ENCODE measurements at places on chromosomes 12 and 14.

GRCh38 chr14:53519137-53519536 is 366.0 kb upstream of the DDHD1 start:
- DNase-seq = no peak

- DNase-seq = no peak
Measured at GRCh38 chr12:1681493-1681807, 9.4 kb upstream of the ADIPOR2 start.

DNA sequence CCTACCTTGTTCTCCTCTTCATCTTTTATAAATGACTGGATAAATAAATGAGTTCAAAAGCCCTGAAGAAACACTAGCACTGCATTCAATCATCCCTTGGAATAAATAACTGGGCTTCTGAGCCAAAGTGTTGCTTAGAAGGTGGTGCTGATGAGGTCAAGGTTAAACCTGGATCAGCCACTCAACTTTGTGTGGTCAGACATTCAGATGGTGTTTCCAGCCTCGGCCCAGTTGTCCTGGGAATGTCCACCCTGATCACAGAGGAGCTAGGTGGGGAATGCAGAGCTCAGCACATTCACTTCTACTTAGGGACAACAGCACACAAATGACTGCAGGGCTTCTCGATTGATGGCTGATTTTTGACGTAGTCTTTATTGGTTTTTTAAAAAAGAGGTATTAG is 88.7 kb downstream of the SLC8A3 start:
- no peak for DNase-seq

GRCh38 chr14:94922595-94923239 is 152.8 kb upstream of the GSC start:
- no peak for DNase-seq

- no peak for DNase-seq
Measured at GRCh38 chr14:23000860-23001259, 9.1 kb downstream of the C14orf93 start.

GRCh38 chr12:42854826-42855225 is 265.3 kb upstream of the PRICKLE1 start:
- no peak for DNase-seq

DNA sequence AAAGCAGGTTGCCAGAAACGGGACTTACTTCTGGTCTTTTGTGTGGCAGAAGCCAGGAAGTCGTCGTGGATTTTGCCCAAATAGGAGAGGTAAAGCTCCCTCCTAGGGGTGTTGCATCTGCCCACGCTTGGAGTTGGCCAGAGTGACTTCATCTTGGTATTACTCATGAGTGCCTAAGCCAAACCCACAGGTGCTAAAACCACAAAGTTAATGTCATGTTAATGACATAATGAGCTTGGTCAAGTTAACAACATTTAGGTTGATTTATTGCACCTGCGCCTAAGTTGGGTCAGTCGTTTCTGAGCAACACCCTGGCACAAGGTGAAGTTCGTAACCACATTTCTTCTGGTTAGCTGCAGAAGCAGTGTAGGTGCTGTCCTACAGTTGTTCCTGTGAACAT is 225.2 kb downstream of the FUT8 start:
- peak; percentile 70 for DNase-seq

GRCh38 chr12:123900871-123901376 is 71.7 kb downstream of the CCDC92 start:
- peak; percentile 35 for DNase-seq

- DNase-seq = peak; percentile 26
Measured at GRCh38 chr14:76050797-76051392, 65.3 kb downstream of the IFT43 start.

DNA sequence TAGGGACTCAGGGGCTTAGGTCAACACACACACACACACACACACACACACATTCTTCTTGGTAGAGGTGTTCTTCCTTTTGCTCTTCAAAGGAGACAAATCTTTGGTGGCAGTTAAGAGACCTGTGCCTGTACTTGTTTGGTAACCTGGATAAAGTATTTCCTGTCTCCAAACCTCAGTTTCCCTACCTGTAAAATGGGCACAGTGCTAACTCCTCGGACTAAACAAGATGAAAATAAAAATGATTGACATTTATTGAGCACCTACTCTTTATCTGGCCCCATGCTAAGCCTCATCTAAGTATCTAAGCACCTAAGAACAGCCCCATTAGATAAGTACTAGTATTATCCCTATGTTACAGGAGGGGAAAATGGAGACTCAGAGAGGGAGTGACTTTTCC is 220.8 kb upstream of the MYL2 start:
- DNase-seq = no peak

- no peak for DNase-seq
Measured at GRCh38 chr12:124488520-124488919, 78.9 kb downstream of the NCOR2 start.

- no peak for DNase-seq
Measured at GRCh38 chr12:85872497-85873091, 1.5 kb upstream of the NTS start.

- no peak for DNase-seq
Measured at GRCh38 chr12:107788690-107789458, 14.4 kb downstream of the ASCL4 start.

DNA sequence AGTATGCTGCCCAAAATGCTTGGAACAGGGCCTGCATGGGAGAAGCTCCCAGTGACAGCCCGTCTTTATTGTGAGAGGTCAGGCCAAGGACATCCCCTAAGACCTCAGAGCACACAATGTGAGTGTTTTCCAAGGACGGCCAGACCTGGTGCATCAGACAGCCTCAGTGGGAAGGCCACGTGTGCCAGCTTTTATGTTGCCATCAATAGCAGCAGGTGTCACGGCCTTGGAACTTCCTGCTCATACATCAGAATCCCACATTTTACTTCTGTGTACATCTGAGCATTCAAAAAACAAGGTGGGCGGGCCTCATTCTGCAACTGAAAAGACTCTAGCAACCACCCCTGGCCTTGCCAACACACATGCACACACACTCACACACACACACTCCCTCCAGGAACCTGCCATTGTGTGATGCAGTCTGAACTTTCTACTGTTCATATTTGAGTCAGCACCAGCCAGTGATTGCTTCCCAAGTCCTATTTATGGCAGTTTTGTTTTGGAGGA is 753.1 kb upstream of the TBX3 start:
- no peak for DNase-seq

DNA sequence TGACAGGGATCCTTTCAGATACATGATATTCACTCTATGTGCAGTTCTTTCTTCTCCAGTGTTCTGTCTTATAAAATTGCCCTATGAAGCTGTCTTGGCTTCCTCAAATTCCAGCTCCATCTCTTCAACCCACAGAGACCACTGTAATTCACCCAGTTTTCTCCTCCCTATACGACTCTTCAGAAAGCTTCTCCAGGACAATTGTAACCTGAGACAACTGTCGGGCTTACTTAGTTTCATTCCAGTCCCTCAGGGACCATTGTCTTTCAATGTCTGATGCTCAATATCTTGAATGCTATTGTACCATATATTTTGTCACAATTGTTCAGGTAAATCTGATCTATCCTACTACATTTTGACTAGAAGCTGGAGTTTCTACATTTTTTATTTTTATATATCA is 345.3 kb downstream of the RPL10L start:
- no peak for DNase-seq

GRCh38 chr12:84507956-84508850 is 404.4 kb downstream of the SLC6A15 start:
- DNase-seq = no peak

- DNase-seq = no peak
Measured at GRCh38 chr12:123860377-123860776, 98.3 kb downstream of the DNAH10 start.

- DNase-seq = no peak
Measured at GRCh38 chr14:32311294-32312009, 17.6 kb upstream of the AKAP6 start.

DNA sequence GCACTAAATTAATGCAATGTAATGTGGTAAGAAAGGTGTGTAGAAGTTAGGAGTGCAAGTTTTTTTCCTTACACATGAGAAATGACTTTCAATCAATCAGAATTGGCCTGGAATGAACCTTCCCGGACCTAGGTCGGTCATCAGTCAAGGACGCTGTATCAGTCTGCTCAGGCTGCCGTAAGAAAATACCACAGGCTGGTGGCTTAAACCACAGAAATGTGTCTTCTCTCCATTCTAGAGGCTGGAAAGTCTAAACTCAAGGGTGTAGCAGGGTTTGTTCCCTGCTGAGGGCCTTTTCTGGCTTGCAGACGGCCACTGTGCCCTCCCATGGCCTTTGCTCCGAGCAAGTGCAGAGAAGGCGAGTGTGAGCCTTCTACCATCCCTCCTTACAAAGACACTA is 86.6 kb upstream of the DYNC1H1 start:
- DNase-seq = no peak

DNA sequence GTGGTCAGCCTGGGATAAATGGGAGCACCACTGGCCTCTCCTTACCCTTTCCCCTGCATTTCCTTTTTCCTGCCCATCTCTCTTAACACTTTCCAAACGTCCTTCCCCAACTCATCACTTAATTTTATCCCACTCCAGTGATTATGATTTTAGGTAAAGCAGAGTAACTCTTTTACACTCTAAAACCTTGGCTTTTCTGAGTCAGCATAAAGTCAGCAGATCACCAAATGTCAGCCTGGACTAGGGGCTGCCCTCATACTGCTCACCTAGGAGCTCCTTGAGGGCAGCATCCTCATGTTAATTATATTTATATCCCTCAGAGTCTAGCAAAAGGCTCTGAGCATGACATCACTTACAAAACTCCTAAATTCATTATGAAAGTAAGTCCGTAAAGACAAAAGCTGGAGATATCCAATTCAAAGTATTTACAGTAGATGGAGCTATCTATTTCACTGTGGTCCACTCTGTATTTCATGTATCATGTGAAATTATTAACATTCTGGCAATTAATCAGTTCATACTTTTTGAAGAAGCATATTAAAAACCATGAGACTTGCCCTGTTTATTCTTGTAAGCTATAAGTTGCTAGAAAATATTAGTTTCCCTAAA is 17.0 kb upstream of the DICER1 start:
- DNase-seq = no peak

GRCh38 chr14:94334872-94335271 is 11.7 kb upstream of the SERPINA6 start:
- DNase-seq = no peak

- DNase-seq = no peak
Measured at GRCh38 chr14:58200480-58200841, 512 bp downstream of the ACTR10 start.

- DNase-seq = no peak
Measured at GRCh38 chr14:32202491-32202997, 525 bp downstream of the RNU6-8 start.

GRCh38 chr14:85296456-85297210 is 233.3 kb upstream of the FLRT2 start:
- no peak for DNase-seq

GRCh38 chr14:71094722-71095121 is 187.5 kb downstream of the PCNX1 start:
- DNase-seq = no peak

DNA sequence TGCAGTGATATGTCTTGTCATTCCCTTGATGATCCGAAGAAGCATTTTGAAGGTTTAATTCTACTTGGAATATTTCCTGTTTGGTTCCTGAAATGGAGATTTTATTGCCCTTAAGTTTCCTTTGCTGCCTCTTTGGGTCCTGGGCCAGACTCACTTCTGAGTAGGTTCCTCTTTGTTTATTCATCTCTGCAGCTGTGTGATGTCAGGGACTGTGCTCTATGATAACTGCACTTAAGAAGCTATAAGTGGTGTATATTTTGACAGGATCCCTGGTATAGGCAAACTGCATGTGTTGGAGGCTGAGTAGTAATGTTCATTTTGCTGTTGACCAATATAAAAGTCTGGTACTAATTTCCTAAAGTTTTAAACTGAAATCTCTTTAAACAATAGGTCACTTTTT is at the start of gene KLRC4:
Gene KLRC4 (minus strand): TSS at position 366 of the 400 bp plus-strand sequence. CDS start 182 bp downstream, at position 184.
- no peak for DNase-seq

GRCh38 chr12:89544681-89545184 is 18.9 kb upstream of the POC1B start:
- DNase-seq = no peak

GRCh38 chr14:87251011-87251410 is 742.0 kb downstream of the GALC start:
- no peak for DNase-seq

DNA sequence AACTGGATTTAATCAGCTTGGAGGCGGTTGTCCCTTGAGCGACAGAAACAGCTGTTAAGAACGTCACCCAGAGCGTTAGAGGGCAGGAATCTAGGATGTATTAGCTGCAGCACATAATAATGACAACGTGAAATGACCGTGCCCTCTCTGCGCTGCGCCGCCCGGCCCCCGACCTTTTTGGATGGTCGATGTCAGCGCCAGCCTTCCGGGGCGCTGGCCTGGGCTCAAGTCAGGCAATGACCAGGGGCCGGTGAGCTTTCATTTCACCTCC is 427 bp upstream of the TMEM120B start:
- DNase-seq = no peak

DNA sequence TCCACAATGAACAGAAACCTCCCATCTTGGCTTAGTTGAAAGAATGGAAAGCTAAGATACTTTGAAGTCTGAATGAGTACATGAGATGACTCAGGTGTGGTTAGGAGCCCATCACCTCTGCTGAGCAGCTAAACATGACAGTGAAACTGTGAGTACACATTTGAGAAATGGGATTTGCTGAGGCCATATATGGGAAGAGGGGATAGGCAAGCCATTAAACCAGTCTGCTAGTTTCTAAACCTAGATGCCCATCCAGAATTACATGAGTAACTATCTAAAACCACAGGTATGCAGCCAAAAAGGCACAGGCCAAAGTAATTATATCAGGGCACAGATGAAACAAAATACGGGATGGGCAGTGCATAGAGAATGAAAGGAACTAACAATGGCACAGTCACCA is 41.2 kb downstream of the NKX2-1 start:
- DNase-seq = no peak

DNA sequence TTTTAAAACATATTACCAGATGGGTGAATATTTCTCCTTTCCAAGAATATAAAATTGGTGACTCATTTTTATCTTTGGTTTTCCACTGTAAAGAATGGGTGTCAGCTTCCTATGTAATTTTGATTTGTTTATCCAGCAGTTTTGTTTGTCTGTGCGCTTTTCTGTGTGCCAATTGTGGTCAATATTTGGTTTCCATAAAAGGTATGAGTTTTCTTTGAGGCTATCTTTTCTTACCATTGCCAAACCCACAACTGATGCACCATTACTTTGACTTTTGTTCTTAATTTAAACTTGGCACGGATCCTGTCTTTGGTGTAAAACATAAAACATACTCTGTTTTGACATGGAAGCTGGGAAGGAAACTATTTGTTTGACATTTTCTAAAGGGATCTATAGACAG is 78.8 kb upstream of the NAV3 start:
- no peak for DNase-seq

- DNase-seq = no peak
Measured at GRCh38 chr14:66037361-66037760, 448.8 kb upstream of the CCDC196 start.

GRCh38 chr14:106778986-106779385 is 1252.6 kb downstream of the TMEM121 start:
- DNase-seq = no peak

DNA sequence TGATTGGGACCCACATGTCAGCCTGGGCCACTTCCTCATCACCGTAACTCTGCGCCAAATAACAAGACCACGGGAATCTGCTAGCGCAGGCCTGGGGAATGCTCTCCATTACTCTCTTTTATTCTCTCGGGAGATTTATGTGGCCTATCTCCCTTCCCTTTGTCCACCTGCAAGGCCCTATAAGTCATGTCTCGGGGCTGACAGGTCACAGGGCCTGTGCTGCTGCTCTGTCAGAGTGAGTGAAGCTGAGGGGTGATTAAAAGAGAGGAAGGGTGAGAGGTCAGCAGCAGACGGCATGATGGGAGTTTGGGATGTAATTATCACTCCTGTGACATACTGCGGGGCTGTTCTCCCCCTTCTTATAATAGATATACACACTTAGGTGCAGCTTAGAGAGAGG is 26.2 kb upstream of the GPATCH2L start:
- DNase-seq = no peak

Data from activated naive CD8-positive, alpha-beta T cell treated with anti-CD3 and anti-CD28 coated beads for 36 hours (primary cell).